ENCODE measurements at places on chromosomes 2 and 18. TPM values are rescaled to one million over a fixed set of nuclear protein-coding genes. Genes with fewer than 3 reads are reported as not detected.
A peak's percentile ranks its signal among the peaks of the same experiment; 100 is the strongest.

- DNase-seq, result no peak
Measured at GRCh38 chr2:8884812-8885211, 47.4 kb upstream of the KIDINS220 start.

DNA sequence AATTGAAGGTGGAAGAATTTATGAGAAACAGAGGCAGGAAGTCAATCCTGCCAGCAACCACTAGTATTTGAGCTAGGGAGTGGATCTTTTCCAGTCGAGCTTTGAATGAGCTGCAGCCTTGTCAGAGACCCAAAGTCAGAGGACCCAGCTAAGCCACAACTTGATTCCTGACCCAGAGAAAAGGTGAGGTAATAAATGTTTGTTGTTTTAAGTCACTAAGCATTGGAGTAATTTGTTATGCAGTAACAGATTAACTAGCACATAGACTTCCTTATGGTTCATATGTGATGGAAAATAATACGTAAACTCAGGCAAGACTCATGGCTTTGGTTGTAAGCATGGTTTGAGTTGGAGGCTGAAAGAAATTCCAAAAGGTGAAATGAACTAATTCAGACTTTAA lies 21.6 kb downstream of the EFEMP1 start:
- DNase-seq, result no peak

DNA sequence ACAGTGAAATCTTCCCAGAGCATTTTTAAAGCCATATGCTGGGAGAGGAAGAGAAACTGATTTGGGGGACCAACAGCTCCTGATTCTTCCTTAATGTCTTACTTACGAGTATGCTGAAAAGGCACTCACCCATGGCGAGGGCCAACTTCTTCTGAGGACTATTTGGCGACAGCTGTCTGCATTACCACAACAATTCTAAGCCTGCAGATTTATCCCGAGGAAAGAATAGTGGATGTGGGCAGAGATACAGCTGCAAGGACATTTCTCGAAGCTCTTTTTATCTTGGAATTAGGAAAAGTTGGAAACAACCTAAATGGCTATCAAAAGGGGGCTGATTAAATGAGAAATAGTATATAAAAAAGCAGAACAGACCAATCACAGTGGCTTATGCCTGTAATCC lies 40.3 kb upstream of the FHL2 start:
- no peak for DNase-seq

TEX44 gene
- not detected for total RNA-seq

DNA sequence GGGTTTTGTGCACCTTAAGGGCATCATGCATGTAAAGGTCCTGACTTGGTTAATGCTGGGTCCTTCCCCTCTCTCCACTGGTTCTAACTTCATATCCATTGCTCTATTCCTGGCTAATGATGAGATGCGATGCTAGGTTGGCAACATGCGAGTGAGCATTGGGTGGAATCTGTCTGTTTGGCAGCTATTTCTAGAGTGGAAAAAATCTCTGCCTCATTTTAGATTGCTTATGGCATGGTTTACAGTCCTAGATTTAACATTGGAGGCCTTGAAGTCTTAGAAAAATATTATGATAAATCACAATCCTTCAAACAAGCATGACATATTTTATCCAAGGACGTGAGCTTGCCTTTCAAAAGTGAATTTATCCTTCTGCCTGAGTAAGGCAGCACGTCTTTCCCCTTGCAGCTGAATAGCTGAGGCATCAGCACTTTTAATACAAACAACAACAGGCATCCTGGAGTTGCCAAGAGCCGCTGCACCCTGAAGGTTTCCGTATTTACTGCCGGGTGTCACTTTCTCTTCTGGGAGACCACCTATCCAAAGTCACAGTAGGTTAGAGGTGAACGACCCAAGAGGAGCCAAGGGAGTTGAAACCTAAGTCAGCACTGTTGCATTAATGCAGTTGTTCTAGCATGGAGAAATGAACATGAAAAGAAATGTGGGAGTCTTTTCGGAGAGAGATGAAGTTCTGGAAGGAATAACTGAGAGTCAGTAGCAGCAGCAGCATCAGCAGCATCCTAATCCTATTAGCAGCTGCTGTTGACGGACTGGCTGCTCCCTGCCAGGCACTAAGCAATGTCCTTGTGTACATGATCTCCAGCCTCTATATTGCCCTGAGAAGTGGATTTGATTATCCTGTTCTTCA lies 78.4 kb downstream of the MAPK4 start:
- DNase-seq, result no peak

BOK gene
- total RNA-seq, result 0.10 TPM

DUSP2 gene
- total RNA-seq, result 74.9 TPM

PLCD4 gene
- not detected for total RNA-seq

GRCh38 chr2:227415538-227416424 lies 28.0 kb upstream of the SCYGR1 start:
- peak; percentile 25 for DNase-seq

- no peak for DNase-seq
Measured at GRCh38 chr2:69291004-69291650, 95.9 kb downstream of the GFPT1 start.

- DNase-seq, result no peak
Measured at GRCh38 chr2:72182547-72182946, 34.9 kb upstream of the CYP26B1 start.

DNA sequence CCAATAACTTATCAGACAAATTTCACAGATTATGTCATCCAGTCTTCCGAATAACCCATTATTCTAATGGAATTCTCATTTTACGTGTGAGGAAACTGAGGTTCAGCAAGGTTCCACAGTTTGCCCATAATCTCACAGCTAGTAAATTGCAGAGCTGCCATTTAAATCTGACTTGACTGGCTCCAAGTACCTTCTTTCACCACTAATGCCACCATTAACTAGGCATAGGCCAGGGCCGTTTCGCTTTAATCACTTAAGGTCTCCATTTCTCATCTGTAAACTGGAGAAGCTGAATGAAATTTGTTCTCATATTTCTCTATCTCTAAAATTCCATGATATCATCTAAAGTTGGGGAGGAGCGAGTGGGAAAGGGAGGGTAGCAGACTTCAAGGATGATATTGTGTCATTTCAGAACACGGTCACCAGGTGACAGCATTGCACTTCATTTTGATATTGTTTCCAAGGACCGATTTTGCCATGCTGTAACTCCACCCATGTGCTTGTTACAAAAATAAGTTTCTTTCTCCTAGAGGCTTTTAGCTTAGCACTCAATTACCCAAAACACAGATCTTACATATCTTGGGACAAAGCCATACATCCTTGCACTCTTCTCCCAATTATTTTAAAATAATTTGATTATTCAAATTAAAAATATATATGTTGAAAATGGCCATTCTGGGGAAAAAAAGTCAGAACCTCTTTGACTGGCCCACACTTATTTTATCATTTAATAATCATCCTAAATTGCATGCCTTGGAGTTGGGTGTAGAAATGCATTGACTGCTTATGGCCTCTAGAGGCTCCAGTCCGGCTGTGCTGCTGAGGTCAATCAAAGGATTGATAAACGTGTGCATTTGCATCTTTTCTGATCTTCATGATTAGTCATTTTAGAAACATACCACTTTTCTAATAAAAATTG lies 123.8 kb downstream of the AKAIN1 start:
- DNase-seq, result peak; percentile 32

DNA sequence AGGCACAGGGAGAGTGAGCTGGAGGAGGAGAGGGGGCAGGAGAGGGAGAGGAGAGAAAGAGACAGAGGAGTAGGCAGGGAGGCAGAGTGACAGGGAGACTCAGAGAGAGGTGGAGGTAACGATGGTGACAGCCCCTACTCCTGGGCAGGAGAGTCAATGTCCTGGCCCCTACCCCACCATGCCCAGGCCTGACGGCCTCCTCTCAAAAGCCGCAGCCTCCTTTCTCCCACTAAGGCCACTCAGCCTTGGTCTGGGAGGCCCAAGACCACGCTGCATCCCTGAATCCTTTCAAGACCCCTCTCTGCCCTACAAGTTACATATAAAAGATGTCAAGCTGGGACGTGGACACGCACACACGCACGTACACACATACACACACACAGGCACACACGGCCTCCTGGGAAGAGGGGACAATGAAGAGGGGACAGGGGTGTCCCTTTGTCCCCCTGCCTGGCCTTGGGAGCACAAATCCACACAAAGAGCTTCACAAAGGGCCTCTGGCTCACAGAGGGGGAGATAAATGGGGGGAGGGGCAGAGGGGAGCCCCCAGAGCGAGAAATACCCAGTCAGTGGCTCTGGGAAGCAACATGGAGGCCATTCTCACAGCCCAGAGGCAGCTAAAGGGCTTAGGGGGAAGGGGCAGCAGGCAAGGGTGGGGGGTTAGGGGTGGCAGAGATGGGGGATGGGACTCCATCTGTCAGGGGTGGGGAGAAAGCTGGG lies 19.5 kb upstream of the TNS1 start:
- no peak for DNase-seq

DNA sequence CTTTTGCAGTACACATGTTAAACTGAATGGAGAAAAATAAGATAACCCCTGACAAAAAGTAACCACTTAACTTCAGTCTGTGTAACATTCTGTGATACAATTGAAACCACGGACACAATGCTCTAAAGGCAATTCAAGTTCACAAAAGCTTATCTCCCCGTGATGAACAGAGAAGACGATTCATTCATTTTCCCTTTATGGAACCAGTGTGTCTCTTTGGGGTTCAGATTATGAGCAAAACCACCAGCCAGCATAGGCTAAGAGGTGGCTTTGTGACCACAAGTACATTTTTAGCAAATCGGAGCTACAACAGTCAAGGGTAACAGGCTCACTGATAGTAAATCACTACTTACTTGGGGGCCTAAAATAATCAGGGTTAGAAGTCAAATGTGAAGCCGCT lies 120.6 kb upstream of the SMAD7 start:
- no peak for DNase-seq

- peak; percentile 32 for DNase-seq
Measured at GRCh38 chr2:205646680-205647079, 35.6 kb upstream of the NRP2 start.

DNA sequence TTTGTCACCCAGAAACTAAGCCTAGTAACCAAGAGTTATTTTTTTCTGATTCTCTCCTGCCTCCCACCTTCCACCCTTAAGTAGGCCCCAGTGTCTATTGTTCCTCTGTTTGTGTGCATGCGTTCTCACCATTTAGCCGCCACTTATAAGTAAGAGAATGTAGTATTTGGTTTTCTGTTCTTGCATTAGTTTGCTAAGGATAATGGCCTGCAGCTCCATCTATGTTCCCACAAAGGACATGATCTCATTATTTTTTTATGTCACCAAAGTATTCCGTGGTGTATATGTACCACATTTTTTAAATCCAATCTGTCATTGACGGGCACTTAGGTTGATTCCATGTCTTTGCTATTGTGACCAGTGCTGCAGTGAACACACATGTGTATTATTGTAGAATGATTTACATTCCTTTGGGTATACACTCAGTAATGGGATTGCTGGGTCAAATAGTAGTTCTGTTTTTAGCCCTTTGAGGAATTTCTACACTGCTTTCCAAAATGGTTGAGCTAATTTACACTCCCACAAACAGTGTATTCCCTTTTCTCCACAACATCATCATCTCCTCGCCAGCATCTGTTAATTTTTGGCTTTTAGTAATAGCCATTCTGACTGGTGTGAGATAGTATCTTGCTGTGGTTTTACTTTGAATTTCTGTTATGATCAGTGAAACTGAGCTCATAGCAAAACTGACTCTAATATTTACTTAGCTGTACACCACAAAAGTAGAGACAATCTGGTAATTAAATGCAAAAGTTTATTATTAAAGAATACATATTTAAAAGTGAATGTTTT lies 660.1 kb upstream of the SLC8A1 start:
- no peak for DNase-seq

IL1F10 gene
- not detected for total RNA-seq

DNA sequence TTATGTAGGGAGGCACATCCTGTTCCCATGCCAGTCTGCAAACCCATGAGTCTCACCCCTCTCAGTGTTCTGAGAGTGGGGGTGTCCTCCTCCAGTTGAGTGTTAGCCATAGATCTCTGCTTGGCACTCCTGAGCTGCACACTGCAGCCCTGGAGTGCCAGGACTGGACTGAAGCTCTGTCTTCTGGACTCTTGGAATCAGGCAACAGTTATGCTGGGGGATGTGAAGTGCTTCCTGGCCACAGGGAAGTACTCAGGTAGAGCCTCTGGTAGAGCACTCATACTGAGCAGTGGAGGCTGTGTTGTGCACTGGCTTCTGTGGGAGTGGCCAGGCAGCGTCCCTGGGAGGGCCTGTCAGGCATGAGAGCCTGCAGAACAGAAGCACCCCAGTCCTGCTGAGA lies 43.0 kb downstream of the SERPINB7 start:
- DNase-seq, result no peak

GAD1 gene
- not detected for total RNA-seq

DNA sequence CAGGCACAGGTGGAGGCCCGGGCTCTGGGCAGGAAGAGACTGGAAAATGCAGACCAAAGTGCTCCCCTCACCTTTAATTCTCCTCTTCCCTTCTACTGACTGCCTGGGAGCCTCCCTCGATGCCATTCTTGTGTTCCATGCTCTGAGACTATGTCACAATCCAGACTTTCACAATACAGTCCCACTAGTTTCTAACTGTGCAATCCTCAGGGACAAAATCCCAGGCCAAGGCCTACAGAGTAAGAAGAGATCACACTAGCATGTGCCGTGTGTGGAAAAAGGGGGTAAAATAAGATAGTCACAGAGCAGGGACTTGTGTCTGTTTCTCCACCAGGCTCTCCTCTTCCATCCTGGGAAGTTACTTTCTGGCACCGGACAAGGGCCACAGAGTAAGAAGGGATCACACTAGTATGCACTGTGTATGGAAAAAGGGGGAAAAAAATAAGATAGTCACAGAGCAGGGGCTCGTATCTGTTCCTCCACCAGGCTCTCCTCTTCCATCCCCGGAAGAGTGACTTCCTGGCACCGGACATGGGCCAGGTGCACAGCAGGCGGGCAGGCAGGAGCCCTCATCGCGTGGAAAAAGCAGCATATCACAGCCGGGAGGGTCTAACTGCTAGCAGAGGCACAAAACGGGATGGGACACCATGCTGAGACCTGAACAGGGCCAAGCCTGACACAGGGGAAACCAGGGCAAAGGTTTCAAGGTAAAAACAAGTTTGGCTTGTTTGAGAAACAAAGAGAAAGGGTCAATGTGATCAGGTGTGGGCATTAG lies 9.6 kb downstream of the CYB5A start:
- DNase-seq, result no peak

ZNF513 gene
- total RNA-seq, result 29.0 TPM

GRCh38 chr2:233386382-233387041 lies 32.2 kb downstream of the DGKD start:
- DNase-seq, result peak; percentile 39

MAPK4 gene
- total RNA-seq, result not detected
